Fibroblast of skin of right biceps (primary cell): ENCODE measurements at places on chromosomes 13 and 19.
A peak's percentile ranks its signal among the peaks of the same experiment; 100 is the strongest.

DNA sequence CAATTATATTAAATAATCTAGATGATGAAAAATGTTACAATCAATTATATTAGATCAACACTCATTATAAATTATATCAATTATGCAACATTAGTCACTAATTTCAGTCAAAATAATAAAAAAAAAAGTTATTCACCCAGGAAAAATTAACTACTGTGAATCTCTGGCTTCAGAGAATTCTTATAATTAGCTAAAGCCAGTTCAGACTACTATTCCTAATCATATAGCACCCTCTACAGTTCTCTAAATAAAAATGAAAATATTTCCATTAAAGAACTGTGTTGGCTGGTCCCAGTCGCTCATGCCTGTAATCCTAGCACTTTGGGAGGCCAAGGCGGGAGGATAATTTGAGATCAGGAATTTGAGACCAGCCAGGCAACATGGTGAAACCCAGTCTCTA, 33.0 kb downstream of the XPO4 start:
- peak; percentile 16 for DNase-seq

DNA sequence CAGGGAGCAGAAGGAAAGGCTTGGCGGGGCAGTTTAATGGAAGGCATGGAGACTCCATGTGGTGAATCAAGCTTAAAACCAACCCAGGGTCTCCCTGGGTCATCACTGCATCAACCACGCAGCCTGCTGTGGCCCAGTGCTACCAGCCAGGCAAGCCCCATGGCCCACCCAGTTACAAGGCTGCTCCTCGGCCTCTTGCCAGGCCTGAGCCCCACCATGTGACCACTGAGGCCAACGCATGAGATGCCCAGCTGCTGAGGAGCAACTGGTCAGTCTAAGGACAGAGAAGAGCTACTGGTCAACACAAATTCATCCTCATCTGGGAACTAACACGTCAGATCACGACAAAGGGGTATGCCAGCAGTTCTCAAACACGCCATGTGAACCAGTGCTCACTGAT, 15.4 kb upstream of the KPTN start:
- DNase-seq, result no peak

DNA sequence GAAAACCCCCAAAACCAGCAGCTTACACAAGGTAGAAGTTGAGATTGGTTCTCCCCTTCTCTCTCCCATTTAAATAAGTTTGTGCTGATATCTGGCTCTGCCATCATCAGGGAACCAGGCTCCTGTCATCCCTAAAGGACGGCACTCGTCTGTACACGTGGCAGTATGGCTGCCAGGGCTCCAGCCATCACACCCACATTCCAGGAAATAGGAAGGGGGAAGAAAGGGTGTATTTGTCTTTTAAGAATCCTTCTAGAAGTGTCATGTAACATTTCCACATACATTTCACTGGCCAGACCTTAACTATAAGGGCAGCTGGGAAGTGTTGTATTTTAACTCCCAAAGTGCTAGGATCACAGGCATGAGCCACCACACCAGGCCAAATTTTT, 10.1 kb downstream of the SPC24 start:
- DNase-seq, result no peak

DNA sequence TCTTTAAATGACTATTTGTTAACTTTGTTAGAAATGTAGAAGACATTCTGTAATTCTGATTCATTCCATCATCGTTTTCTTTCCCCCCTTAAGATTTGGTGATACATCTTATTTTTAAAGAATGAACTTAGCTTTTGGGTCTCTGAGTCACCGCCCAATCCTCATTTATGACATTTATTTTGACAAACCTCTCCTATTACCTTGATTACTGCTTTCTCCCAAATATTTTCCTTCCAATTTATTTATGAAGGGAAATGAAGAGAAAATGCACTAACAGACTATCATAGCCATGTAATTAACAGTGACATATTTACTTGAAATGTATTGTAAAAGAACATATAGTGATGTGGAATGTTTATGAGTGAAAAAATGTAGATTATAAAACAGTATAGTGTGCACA, 241.6 kb downstream of the DCLK1 start:
- peak; percentile 45 for DNase-seq

DNA sequence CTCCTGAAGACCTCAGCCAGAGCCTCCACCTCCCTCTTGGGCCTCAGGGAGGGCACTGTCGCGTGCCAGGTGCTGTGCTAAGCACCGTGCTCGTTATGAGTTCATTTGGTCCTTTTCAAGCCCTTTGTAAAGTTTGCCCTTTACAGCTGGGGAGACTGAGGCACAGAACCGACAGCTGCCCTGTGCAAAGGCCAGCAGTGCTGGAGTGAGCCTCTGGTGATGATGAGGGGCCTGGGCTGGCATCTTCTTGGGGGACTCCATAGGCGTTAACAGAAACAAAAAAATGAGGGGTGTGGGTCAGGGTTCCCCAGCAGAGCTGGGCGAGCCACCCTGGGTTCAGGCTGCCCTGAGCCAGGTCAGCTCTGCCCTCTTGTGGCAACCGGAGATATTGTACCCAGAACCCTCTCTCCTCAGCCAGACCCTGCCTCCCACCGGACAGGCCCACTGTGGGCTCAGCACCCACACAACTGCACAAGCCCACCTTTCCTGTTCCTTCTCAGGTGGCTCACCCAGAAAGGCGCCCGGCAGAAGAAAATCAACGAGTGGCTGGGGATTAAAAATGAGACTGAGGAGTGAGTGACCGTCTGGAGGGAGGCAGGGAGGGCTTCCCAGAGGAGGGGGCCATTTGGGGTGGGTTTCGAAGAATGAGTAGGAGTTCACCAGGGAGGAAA, 5.5 kb upstream of the IFI30 start:
- peak; percentile 20 for DNase-seq

GRCh38 chr19:48400018-48400742, 6.7 kb downstream of the GRIN2D start:
- peak; percentile 81 for DNase-seq

DNA sequence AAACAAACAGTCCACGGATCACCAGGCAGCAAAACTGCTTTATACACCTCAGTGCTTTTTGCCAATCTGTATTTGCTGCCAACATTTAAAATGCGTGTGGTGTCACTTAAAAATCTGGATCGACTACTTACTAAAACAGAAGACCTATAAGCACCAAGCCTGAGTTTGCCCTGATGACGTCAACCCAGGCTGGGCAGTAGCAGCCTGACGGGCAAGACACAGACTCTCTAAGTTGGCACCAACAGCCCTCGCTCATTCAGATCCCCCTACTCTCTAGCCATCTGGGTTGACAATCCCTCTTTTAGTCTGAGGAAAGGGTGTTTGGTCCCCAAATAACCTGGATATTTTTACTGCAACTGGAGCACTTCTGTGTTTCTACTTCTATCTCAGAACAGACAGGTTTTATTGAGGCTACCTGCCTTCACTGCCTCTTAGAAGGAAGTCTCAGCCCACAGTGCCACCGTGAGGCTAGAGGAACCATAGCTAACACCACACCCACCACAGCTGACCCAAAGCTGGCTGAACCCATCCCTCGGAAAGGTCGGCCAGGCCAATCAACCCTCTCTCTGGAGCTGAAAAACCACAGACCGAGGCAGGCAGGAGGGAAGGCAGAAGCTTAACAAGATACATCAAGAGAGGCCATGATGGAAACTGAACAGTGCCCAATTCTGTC, 6.9 kb downstream of the SUGP2 start:
- DNase-seq, result no peak

GRCh38 chr19:47377801-47378200, 28.7 kb downstream of the DHX34 start:
- DNase-seq, result no peak

DNA sequence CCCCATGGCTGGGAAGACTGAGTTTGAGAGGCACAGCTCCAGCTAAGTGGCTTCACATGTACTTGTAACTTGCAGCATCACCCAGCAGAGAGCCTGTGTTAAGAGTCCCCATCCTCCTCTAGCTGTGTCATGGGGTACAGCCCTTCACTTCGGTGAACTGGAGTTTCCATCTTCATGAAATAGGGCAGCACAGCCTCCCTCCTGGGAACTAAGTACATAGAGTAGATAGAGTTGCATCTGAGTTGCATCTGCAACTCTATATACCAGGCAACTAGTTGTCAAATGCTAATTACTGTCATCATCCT, 1.2 kb downstream of the PRDX2 start:
- no peak for DNase-seq

DNA sequence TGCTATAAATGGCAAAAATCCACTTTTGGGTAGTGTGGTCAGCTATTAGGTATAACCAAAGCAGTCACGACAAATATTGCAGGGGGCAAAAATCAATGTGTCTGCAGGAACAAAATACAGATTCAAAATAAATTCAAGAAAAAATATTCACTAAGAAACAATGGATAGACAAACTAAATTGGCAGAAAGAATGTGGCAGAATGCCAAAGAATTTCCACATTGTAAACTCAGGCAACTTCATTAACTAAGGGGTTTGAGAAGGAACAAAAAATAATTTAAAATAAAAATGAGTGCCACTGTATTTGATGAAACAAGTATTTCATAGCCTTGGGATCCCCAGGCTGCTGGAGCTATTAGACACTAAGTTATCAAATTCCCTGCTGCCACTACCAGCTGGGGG, 193.1 kb downstream of the VWA8 start:
- DNase-seq, result peak; percentile 22

- DNase-seq, result peak; percentile 13
Observed at GRCh38 chr13:26255691-26256277, 1.9 kb downstream of the CDK8 start.

- no peak for DNase-seq
Observed at GRCh38 chr19:2716722-2717637, 4.2 kb downstream of the DIRAS1 start.

GRCh38 chr13:20332361-20333096, 100.4 kb upstream of the GJB6 start:
- DNase-seq, result peak; percentile 49

GRCh38 chr13:51873837-51874236, 12.1 kb downstream of the CCDC70 start:
- DNase-seq, result no peak

DNA sequence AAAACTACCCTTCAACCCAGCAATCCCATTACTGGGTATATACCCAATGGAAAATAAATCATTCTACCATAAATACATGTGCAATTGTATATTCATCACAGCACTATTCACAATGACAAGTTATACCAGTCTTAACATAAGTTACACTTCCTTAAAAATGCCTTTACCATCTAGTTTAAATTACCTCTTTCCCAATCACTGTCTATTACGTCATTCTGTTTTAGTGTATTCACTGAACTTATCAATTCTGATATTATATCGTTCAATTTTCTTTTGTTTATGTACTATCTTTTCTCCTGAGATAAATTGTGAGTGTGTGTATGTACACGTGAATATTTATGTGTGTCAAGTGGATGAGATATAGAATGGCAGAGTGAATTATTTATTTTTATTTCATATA, 1416.8 kb downstream of the OLFM4 start:
- no peak for DNase-seq

GRCh38 chr13:32585550-32586079, 637 bp upstream of the PDS5B start:
- peak; percentile 40 for DNase-seq

DNA sequence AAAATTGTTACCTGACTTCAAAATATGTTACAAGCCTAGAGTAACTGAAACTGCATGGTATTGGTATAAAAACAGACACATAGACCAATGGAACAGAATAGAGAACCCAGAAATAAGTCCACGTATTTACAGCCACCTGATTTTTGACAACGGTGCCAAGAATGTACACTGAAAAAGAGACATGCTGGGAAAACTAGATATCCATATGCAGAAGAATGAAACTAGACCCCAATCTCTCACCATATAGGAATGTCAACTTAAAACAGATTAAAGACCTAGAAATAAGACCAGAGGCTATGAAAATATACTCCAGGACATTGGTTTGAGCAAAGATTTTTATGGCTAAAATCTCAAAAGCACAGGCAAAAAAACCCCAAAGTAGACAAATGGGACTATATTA, 76.5 kb downstream of the LATS2 start:
- DNase-seq, result peak; percentile 37

- peak; percentile 49 for DNase-seq
Observed at GRCh38 chr13:30676672-30677071, 58.7 kb upstream of the ALOX5AP start.

DNA sequence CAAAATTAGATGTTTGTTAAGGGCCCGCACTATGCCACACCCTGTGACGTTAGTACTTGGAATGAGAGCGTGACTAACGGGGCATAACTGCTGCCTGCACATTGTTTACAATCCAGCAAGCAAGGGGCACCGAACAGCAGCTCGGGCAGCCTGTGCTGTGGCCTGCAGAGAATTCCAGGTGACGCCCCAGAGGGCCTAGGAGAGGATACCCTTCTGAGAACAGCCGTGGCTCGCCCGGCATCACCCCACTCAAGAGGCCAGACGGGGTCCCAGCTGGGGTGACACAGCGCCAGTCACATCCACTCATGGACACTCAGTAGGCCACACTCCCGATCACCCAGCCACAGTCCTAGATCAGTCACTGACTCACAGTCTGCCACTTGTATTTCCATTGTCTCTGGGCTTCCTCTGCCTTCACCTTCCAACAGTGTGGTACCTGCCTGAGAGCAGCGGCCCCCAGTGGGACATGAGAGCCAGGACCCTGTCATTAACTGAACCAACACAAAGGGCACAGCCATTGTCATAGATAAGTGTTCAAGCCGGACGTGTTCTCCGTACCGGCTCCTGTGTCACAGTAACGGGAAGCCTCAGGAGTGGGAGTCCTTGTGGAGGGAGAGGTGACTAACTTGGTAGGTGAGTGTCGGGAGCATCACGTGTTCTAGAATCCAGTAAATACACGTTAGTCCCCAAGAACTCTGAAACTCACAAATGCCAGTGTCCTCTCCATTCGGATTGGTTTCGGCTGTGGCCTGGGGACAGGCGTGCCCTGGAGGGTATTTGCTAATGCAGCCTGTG, 7.5 kb downstream of the ZNF331 start:
- peak; percentile 12 for DNase-seq
